ENCODE measurements at places on chromosomes 6 and 20. TPM values are rescaled to one million over a fixed set of nuclear protein-coding genes. Genes with fewer than 3 reads are reported as not detected.

GRCh38 chr6:15351631-15352030 lies 105.8 kb downstream of the JARID2 start:
- DNase-seq, result no peak

DNA sequence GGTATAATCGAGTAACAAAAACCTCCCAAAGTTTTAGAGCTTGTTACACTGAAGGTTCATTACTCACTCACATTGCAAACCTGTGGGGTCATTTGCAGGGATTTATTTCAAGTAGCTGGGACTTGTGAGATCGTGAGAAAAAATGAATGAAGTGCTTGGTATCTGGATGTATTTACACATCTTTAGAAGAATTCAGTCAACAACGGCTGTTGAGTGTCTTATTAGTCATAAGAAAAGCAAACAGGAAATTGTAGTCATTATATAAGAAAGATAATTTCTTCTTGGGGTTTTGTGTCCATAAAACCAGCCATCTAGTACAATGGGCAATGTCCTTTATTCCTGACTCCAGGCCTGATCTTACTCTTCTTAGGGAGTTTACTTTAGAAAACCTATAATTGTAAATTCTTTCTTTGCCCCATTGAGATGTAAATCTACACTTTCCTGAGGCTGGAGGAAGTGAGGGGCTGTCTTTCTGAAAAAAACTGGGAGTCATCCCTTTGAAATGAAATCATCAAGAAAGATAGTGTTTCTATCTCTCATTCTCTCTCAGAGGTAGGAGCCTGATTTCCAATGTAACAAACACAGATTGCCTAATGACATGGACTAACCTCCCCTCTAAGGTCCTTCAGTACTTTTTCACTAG lies 202.5 kb upstream of the ASCC3 start:
- no peak for DNase-seq

GRCh38 chr6:151112130-151112529 lies 127.6 kb upstream of the AKAP12 start:
- no peak for DNase-seq

GRCh38 chr6:53639520-53639919 lies 26.0 kb downstream of the KLHL31 start:
- no peak for DNase-seq

GRCh38 chr6:114140416-114140815 lies 169.5 kb upstream of the HDAC2 start:
- DNase-seq, result no peak

The BHLHE23 gene
- not detected for total RNA-seq
